Mesendoderm (in vitro differentiated cells): ENCODE measurements at places on chromosomes 2 and 18.

DNA sequence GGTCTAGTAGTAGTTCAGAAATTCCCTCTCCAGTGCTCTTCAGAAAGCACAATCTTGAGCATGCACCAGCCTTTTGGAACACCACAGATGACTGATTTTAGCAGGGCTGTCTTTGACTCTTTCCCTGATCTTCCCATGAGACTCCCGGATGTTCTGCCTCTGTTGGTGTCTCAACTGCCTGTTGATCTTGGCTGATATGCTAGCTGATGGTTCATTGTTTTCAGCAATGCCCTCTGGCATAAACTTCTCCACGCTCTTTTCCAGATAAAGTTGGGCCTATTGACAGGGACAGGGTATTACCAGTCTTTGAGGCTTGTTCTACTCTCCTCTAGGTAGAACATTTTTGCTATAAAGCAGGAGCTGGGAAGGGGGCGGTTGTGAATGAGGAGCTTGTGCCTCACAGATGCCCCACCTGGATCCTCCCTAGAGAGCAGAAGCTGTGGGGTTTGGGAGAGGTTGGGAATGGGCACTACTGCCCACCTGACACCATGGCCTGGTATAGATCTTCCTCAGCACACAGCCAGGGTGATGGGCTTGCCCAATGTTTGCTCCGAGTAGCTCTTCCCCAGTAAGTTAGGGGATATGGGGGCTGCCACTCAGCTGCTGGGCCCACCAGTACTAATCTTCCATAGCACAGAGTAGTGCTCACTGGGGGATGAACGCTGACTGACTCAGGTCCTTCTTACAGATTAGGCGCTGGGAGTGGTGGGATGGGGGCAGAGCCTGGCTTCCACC lies 111.3 kb downstream of the PTGR3 start:
- peak; percentile 4 for DNase-seq

- DNase-seq: no peak
These were observed at the start of gene MAPK4 for GRCh38 chr18:50559752-50560680. TSS of gene MAPK4 (plus strand) at chr18:50560087. CDS start at chr18:50663959, 103,872 bp downstream.

DNA sequence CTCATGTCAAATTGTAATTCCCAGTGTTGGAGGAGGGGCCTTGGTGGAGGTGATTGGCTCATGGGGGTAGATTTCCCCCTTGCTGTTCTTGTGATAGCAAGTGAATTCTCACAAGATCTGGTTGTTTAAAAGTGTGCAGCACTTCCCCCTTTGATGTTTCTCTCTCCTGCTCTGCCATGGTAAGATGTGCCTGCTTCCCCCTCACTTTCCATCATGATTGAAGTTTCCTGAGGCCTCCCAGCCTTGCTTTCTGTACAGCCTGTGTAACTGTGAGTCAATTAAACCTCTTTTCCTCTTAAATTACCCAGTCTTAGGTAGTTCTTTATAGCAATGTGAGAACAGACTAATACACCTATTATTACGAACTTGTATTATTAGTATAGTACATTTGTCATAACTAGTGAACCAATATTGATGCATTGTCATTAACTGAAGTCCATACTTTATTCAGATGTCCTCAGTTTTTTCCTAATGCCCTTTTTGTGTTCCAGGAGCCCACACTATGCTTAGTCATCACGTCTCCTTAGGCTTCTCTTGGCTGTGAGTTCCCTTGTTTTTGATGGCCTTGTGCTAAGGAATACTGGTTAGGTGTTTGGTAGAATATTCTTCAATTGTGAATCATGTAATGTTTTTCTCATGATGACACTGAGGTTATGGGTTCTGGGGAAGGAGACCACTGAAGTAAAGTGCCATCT lies 4.5 kb upstream of the MAP3K2 start:
- no peak for DNase-seq

GRCh38 chr2:222728621-222729020 lies 57.2 kb downstream of the MOGAT1 start:
- no peak for DNase-seq

DNA sequence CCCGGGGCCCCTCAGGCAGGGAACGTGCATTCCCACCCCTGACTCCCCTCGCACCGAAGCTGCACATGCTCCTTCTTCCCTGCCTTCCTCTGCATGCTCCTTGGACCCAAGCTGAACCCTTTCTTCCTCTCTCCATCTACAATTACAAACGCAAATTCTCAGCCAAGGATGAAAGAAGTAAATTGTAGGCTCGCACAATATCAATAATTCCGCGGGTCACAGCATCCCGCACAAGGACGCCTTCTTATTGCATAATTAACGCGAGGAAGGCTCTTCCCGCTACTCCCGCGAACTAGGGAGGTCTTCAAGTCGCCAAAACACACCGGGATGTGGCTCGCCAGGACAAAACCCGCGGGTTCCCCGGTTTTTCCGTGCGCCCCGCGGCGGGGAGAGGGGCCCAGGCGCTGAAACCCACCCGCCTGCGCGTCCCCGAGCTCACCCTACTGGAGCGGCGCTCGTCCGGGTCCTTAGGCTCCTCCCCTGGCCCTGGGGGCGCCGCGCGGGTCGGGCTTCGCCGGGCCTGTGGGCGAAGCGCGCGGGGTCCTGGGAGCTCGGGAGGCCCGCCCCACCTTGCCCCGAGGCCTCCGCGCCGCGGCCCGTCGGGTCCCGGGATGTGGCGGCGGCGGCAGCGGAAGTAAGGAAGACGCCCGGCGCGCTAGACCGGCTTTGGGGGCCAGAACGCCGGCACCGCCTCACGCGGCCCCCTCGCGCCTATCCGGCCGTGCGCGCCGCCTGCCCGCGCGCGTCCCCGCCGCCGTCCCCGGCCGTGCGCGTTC lies at the start of gene CHST10:
Gene CHST10 (minus strand): TSS at position 734 of the 776 bp plus-strand sequence. CDS start 10,993 bp downstream, outside the sequence.
- peak; percentile 70 for DNase-seq

- peak; percentile 57 for DNase-seq
These were observed 297.6 kb downstream of the PARD3B start for GRCh38 chr2:204842661-204843485.

DNA sequence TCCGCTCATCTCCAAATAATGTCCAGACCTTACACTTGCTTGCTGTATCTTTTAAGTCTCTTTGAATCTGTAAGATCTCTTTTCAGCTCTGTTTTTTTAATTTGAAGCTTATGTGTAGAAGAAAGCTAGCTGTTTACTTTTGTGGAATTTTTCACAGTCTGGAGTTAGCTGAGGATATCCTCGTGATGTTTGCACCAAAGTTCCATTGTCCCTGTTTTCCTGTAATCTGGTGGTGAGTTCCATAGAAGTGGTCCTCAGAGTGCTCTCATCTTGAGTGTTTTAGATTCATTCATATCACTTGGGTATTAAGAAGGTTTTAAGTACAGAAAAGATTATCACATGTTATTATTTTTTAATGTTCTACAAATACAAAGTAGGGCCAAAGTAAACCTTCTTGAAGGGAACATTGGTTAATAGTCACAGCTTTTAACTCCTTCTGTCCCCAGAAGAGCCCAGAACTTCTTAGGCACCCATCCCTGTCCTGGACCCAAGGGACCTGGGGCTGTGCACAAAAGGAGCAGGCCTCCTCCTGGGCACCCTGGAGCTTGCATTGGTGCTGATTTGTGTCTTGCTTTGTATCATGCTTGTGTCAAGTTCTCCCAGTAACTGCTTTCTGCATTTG lies 15.0 kb downstream of the MLPH start:
- no peak for DNase-seq

- no peak for DNase-seq
These were observed 191.9 kb upstream of the CRIM1 start for GRCh38 chr2:36163520-36164254.

- DNase-seq: peak; percentile 11
These were observed 130.7 kb upstream of the TPO start for GRCh38 chr2:1282552-1282951.

- DNase-seq: peak; percentile 3
These were observed 549.6 kb downstream of the FBXO15 start for GRCh38 chr18:73597832-73598615.

DNA sequence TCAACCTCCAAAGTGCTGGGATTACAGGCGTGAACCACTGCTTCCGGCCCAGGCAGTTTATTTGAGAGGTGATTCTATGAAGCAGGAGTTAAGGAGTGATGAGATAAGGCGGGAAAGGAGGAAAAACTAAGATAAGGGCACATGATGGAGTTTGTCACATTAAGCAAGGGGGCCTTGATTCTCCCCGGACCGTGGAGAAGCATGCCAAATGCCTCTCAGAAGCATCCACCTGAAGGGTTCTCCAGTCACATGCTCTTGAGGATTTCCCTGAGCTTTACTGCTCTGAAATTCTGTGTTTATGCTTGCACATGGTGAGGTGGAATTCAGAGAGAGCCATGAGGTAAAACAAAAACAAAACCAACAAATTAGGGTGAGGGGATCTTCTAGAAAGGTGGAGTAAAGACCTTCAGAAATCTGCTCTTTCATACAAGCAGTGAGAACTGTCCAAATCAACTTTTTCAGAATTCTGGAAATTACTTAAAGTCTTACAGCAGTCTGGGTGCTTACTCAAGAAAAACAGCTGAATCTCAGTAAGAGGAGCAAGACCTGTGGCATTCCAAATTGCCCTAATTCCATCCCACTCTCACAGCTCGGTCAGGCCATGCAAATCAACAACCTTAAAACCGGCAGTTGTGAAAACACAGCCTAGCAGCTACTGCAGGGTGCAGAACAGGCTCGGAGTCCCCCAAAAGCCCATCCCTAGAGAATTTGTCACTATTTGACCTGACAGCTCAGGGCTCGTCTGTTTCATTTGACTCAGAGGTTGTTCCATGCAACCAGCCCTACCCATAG lies 69.1 kb upstream of the CTLA4 start:
- DNase-seq: peak; percentile 36

DNA sequence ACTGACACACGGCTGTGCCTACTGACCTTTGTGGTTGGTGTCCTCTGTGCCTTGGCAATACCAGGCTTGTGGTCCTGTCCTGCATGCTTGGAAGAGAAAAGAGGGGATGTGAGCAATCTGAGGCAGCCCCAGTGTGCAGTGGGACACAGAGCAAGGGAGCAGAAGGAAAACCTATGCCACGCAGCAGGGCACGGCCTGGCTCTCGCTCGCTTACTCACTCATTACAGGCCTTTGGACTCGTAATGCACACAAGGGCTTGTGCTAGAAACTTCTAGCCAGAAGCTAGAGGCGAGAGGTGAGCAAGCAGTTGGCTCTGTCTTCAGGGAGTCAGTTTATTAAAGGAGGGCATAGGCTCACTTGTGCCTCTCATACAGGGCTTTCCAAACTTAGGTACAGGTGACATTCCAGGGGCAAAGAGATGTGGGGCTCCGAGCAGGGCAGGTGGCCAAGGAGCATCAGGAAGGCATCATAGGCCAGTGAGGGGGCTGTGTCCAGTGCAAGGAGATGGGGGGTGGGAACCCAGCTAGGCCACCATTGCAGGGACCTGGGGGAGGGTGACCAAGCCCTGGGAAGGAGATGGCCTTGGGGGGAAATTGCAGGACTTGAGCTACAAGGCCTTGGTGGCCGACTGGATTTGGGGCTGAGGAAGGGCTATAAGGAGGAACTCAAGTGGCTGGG lies 100.8 kb downstream of the DYSF start:
- no peak for DNase-seq
